ENCODE measurements at places on chromosomes 3 and 15. TPM values are rescaled to one million over a fixed set of nuclear protein-coding genes. Genes with fewer than 3 reads are reported as not detected.

DNA sequence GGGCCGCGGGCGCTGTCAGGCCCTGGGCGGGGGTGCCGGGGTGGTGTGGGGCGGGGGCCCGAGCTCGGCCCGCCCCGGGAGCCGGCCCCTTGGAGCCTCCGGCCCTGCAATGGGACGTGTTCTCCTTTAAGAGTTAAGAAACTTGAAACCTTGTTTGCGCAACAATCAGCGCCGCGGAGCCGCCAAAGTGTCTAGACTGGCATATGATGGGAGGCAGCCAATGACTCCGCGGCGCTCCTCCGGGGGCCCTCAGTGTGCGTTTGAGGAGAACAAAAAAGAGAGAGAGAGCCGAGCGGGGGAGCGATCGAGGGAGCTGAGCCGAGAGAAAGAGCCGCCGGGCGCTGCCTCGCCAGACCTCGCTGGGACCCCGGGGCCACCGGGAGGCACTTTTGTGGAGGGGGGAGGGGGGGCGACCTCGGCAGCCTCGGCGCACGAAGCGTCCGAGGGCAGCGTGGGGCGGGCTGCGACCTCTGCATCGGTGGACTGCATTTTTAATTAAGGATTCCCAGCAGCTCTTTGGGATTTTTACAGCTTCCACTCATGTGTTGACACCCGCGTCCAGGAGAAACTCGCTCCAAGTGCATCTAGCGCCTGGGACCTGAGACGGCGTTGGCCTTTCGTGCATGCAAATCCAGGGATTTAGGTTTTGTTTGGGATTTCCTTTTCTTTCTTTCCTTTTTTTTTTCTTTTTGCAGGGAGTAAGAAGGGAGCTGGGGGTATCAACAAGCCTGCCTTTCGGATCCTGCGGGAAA, at the start of gene SMAD6:
Gene SMAD6, plus strand, starts transcription at position 202 of the 752 bp plus-strand sequence. CDS start 1,023 bp downstream, outside the sequence.
- H3K36me3 ChIP-seq, result no peaks in the 10 kb centered on the region
- H3K4me3 ChIP-seq, result peak within 1 kb of the TSS; percentile 59
- H3K4me1 ChIP-seq, result peaks cover 43% of the 10 kb centered on the region
- peak; percentile 94 for DNase-seq
- H3K27me3 ChIP-seq, result no peaks in the 10 kb centered on the region

DNA sequence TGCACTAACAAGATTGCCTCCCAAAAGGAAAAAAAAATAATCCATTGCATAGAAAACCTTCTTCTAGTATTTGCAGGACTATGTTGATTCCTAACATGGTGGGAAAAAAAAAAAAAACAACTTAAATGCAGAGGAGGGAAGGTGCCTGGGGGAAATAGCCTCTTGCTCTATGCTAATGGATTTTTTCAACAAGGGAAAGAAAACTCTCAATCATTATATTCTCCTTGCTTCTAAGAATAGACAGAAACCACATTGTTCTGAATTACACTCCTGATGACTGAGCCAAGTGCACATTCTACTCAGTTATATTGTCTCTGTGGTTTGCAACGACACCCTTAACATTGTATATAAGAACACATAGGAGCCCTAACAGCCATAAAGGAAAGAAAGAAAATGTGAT, 760.2 kb downstream of the NAALADL2 start:
- H3K27me3 ChIP-seq, result no peaks in the 10 kb centered on the region
- no peak for DNase-seq
- H3K4me3 ChIP-seq, result no peak overlapping the region
- H3K4me1 ChIP-seq, result no peaks in the 10 kb centered on the region
- H3K27ac ChIP-seq, result no peak overlapping the region
- H3K36me3 ChIP-seq, result no peaks in the 10 kb centered on the region

GRCh38 chr3:140180603-140181002, 245.6 kb downstream of the CLSTN2 start:
- no peak overlapping the region for H3K4me3 ChIP-seq
- H3K27me3 ChIP-seq, result no peaks in the 10 kb centered on the region
- DNase-seq, result no peak
- H3K4me1 ChIP-seq, result no peaks in the 10 kb centered on the region
- H3K36me3 ChIP-seq, result no peaks in the 10 kb centered on the region

ROPN1B gene
- not detected for total RNA-seq

CHRFAM7A gene
- not detected for total RNA-seq

ATP13A4 gene
- total RNA-seq, result 8.2 TPM

DNA sequence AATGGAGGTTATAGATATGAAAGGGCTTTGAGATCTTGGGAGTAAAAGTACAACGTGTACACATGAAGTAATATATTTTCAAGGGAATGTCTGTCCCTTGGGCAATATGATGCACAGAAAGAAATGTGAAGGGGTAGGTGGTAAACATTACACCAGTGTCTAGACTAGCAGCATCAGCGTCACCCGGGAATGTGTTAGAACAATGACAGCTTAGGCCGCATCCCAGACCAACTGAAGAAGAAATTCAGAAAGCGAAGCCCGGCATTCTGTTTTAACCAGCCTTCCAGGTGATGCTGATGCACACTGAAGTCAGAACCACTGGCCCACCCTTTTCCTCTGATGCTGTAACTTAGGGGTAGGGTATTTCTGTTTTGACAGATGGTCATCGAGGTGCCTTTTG, 6.3 kb downstream of the INAFM2 start:
- H3K4me3 ChIP-seq, result no peak overlapping the region
- H3K27ac ChIP-seq, result peak overlapping the region; percentile 96
- no peaks in the 10 kb centered on the region for H3K36me3 ChIP-seq

SLC6A6 gene
- total RNA-seq, result 7.5 TPM

DNA sequence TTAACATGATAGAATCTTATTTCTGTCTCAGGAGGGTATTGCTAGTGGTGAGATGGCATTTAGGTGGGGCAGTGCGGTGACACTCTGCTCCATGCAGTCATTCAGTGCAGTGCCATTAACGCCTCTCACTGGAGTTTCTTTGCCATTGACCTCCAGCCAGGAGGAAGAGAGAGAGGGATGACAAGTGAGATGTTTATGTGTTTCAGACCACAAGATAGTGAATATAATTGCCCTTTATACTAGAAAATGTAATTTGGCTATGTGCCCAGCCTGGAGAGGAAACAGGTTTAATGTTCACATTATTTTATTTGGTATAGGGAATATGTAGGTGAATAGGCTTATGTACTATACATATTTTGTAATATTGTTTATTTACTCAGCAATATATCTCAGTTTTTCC, 84.5 kb downstream of the ZIC1 start:
- no peaks in the 10 kb centered on the region for H3K36me3 ChIP-seq
- no peaks in the 10 kb centered on the region for H3K27me3 ChIP-seq
- no peak overlapping the region for H3K27ac ChIP-seq
- H3K4me3 ChIP-seq, result no peak overlapping the region
- H3K4me1 ChIP-seq, result no peaks in the 10 kb centered on the region

MEF2A gene
- total RNA-seq, result 62.5 TPM

- H3K27ac ChIP-seq, result no peak overlapping the region
- no peak overlapping the region for H3K4me3 ChIP-seq
- no peaks in the 10 kb centered on the region for H3K36me3 ChIP-seq
- no peaks in the 10 kb centered on the region for H3K4me1 ChIP-seq
- no peak for DNase-seq
These were observed 210.4 kb downstream of the TP63 start for GRCh38 chr3:189841473-189842205.

CACNA2D3 gene
- total RNA-seq, result 3.4 TPM

FANCI gene
- total RNA-seq, result 3.7 TPM

GRCh38 chr3:186002884-186003472, 65.2 kb upstream of the TRA2B start:
- no peak overlapping the region for H3K27ac ChIP-seq
- H3K27me3 ChIP-seq, result peaks cover 6% of the 10 kb centered on the region
- H3K4me1 ChIP-seq, result no peaks in the 10 kb centered on the region
- no peak overlapping the region for H3K4me3 ChIP-seq

- H3K27ac ChIP-seq, result no peak overlapping the region
- DNase-seq, result no peak
- H3K36me3 ChIP-seq, result no peaks in the 10 kb centered on the region
- no peak overlapping the region for H3K4me3 ChIP-seq
- no peaks in the 10 kb centered on the region for H3K27me3 ChIP-seq
These were observed 13.9 kb upstream of the C15orf61 start for GRCh38 chr15:67506775-67507747.

GRCh38 chr3:27714146-27714526, 8.0 kb downstream of the EOMES start:
- H3K36me3 ChIP-seq, result no peaks in the 10 kb centered on the region
- no peak for DNase-seq
- H3K27me3 ChIP-seq, result peaks cover 92% of the 10 kb centered on the region

DNA sequence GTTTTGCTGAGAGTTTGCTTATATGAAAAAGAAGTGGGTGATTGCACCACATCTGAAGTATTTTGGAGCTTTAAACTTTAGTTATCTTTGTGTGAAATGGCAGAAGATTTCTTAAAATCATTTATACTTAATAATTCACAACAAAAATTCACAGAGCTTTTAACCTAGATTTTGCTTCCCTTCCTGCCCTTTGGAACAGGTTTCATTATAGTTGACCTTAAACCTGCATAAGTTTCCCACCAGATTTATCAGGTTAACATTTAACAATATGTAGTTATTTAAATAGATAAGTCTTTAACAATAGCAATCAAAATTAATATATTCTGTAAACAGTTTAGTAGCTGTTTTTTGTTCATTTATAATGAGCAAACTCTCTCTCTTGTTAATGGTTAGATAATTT, 30.3 kb downstream of the CADM2 start:
- no peaks in the 10 kb centered on the region for H3K27me3 ChIP-seq
- H3K27ac ChIP-seq, result no peak overlapping the region
- H3K4me3 ChIP-seq, result no peak overlapping the region
- DNase-seq, result no peak

- DNase-seq, result no peak
- no peak overlapping the region for H3K27ac ChIP-seq
- no peaks in the 10 kb centered on the region for H3K27me3 ChIP-seq
- no peak overlapping the region for H3K4me3 ChIP-seq
- no peaks in the 10 kb centered on the region for H3K4me1 ChIP-seq
These were observed 64.6 kb downstream of the TPRG1 start for GRCh38 chr3:189236352-189236751.

GRCh38 chr3:124796477-124796876, 66.2 kb downstream of the UMPS start:
- no peaks in the 10 kb centered on the region for H3K36me3 ChIP-seq
- H3K4me1 ChIP-seq, result peaks cover 7% of the 10 kb centered on the region
- no peak for DNase-seq
- no peak overlapping the region for H3K4me3 ChIP-seq

DNA sequence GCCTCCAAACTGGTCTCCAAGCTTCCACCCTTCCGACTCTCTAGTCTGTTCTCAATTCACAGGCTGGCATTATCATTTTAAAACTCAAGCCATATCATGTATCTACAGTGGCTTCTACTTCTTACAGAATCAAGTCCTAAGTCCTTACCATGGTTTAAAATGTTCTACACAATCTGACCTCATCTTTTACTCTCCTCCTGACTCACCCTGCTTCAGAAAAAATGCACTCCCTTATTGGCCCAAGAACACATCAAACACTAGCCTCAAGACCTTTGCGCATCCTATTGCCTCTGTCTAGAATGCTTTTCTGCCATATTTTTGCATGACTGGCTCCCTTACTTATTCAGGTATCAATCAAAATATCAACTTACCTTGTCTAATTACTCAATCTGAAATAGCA, 11.0 kb downstream of the MRPL3 start:
- no peak overlapping the region for H3K27ac ChIP-seq
- no peaks in the 10 kb centered on the region for H3K27me3 ChIP-seq
- peaks cover 60% of the 10 kb centered on the region for H3K36me3 ChIP-seq
- H3K4me1 ChIP-seq, result no peaks in the 10 kb centered on the region
- no peak for DNase-seq

COL8A1 gene
- 4.8 TPM for total RNA-seq

SNTN gene
- total RNA-seq, result not detected

CBLB gene
- 76.2 TPM for total RNA-seq

AHSG gene
- total RNA-seq, result not detected

ETFA gene
- total RNA-seq, result 65.8 TPM

DNA sequence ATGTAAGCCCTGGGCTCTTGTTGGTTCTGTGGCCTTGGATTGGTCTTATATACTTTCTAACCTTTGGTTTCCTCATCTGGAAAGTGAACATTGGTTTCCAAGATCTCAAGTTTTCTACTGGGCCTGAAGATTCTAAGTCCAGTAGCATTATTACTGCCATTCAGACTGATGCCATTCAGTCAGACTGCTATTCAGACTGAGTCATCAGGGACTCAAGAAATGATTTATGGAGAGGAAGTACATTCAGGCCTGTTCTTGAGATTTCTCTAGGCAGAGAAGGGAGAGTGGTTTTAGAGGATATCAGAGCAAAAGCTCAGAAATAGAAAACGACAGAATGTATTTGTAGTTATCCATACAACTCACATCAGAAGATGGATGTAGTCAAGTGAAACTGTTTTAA, 557.2 kb downstream of the NR2F2 start:
- no peak overlapping the region for H3K4me3 ChIP-seq
- no peaks in the 10 kb centered on the region for H3K4me1 ChIP-seq
- H3K27ac ChIP-seq, result no peak overlapping the region
- no peaks in the 10 kb centered on the region for H3K36me3 ChIP-seq
- no peak for DNase-seq
- H3K27me3 ChIP-seq, result no peaks in the 10 kb centered on the region

- peaks cover 7% of the 10 kb centered on the region for H3K4me1 ChIP-seq
- no peak overlapping the region for H3K4me3 ChIP-seq
- no peaks in the 10 kb centered on the region for H3K36me3 ChIP-seq
- DNase-seq, result no peak
- no peaks in the 10 kb centered on the region for H3K27me3 ChIP-seq
These were observed 8.6 kb upstream of the RPL29 start for GRCh38 chr3:52004163-52004787.

GRCh38 chr3:53891497-53892285, at the start of gene SELENOK:
Gene SELENOK (minus strand): TSS chr3:53891859.
- H3K4me3 ChIP-seq, result peak within 1 kb of the TSS; percentile 93
- H3K27ac ChIP-seq, result peak within 1 kb of the TSS; percentile 98
- no peaks in the 10 kb centered on the region for H3K36me3 ChIP-seq
- H3K27me3 ChIP-seq, result no peaks in the 10 kb centered on the region
- H3K4me1 ChIP-seq, result peaks cover 32% of the 10 kb centered on the region
- peak; percentile 99 for DNase-seq

- H3K27ac ChIP-seq, result no peak overlapping the region
- no peak for DNase-seq
- H3K36me3 ChIP-seq, result no peaks in the 10 kb centered on the region
- no peaks in the 10 kb centered on the region for H3K27me3 ChIP-seq
These were observed 338.0 kb upstream of the KCNH8 start for GRCh38 chr3:18810306-18810661.

DNA sequence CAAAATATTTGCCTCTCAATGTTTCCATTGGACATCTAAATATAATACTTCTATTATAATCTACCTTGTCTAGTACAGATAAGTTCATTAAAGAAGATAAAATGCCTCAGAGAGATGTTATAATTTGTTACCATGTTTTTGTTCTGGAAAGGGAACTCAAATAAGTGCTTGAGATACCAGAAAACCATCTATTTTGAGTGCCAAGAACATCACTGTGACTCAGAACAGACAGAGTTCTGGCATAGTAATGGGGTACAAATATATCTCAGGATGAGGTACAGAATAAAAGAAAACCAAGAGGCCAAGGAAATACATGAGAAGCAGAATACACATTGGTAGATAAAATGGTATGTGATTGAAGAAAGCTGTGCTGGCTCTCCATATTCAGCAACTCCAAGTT, 58.9 kb downstream of the IMPG2 start:
- no peak for DNase-seq
- H3K4me1 ChIP-seq, result peaks cover 2% of the 10 kb centered on the region
- H3K36me3 ChIP-seq, result no peaks in the 10 kb centered on the region
- H3K27ac ChIP-seq, result no peak overlapping the region
